ENCODE measurements at places on chromosomes 1 and 21. TPM values are rescaled to one million over a fixed set of nuclear protein-coding genes. Genes with fewer than 3 reads are reported as not detected.

Gene TGFB2
- 23.9 TPM for total RNA-seq

DNA sequence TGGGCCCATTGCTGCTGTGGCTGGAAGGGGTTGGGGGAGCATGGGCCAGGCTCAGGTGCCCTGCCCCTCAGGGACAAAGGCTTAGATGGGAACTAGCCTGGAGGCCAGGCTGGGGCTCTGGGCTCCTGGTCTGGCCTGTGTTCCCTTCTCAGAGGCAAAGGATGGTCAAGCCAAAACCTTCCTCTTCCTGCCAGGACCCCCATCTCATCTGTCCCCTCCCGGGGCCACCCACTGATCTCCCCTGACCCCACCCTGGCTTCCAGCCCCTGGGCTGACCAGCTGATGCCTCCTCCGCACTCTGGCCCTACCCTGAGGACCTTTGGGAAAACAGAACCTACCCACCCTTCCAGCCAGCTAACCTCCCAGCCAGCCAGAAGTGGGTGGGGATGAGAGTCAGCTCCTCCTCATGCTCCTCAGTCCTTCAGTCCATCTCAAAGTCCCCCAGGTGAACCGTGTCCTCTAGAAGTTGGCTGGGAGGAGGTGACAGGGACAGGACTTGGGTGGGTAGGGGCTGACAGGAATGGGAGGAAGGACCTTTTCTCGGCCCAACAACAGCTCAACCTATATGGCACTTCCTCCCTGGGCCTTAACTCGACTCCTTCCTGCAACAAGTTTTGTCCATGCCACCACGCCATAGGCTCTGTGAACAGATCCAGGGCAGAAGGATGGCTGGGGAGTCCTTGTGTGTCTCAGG lies 7.5 kb downstream of the PEAR1 start:
- no peak overlapping the region for H3K27ac ChIP-seq
- H3K4me3 ChIP-seq = no peak overlapping the region
- peak; percentile 41 for DNase-seq
- no peaks in the 10 kb centered on the region for H3K27me3 ChIP-seq

- peaks cover 32% of the 10 kb centered on the region for H3K36me3 ChIP-seq
- H3K27me3 ChIP-seq = no peaks in the 10 kb centered on the region
- H3K4me3 ChIP-seq = no peak overlapping the region
- DNase-seq = no peak
- H3K4me1 ChIP-seq = no peaks in the 10 kb centered on the region
Measured at GRCh38 chr21:46468108-46468774, 9.6 kb downstream of the DIP2A start.

- peaks cover 6% of the 10 kb centered on the region for H3K4me1 ChIP-seq
- H3K4me3 ChIP-seq = no peak overlapping the region
- no peak for DNase-seq
- no peak overlapping the region for H3K27ac ChIP-seq
- H3K27me3 ChIP-seq = no peaks in the 10 kb centered on the region
- no peaks in the 10 kb centered on the region for H3K36me3 ChIP-seq
Measured at GRCh38 chr1:107451715-107452114, 310.9 kb downstream of the NTNG1 start.

GRCh38 chr1:232956081-232956480 lies 5.7 kb downstream of the NTPCR start:
- no peaks in the 10 kb centered on the region for H3K27me3 ChIP-seq
- H3K27ac ChIP-seq = no peak overlapping the region
- no peak for DNase-seq
- peaks cover 13% of the 10 kb centered on the region for H3K4me1 ChIP-seq

GRCh38 chr1:24850328-24850920 lies 79.7 kb downstream of the RUNX3 start:
- no peak for DNase-seq
- no peaks in the 10 kb centered on the region for H3K27me3 ChIP-seq
- peaks cover 5% of the 10 kb centered on the region for H3K4me1 ChIP-seq
- no peaks in the 10 kb centered on the region for H3K36me3 ChIP-seq
- H3K27ac ChIP-seq = no peak overlapping the region
